ENCODE measurements at places on chromosomes 4 and X.

DNA sequence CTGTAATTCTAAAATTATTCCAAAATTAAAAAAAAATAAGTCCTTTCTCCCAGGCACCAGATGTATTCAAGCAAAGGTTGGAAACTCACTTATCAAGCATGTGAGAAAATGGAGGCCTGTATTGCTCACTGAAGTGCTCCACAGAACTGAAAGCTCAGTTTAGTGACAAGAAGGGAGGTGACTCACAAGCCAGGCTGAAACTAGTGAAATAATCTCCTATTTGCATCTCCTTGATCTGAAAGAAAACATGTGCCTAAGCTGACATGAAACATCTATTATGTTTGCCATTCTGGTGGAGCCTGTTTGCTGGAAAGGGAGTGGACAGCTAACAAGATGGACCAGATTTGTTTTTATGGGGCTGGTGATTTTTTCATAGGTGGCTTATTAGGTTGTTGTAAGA lies 54.0 kb upstream of the AMELX start:
- no peak for DNase-seq

GRCh38 chr4:19187096-19187495 lies 1064.6 kb upstream of the SLIT2 start:
- no peak for DNase-seq

DNA sequence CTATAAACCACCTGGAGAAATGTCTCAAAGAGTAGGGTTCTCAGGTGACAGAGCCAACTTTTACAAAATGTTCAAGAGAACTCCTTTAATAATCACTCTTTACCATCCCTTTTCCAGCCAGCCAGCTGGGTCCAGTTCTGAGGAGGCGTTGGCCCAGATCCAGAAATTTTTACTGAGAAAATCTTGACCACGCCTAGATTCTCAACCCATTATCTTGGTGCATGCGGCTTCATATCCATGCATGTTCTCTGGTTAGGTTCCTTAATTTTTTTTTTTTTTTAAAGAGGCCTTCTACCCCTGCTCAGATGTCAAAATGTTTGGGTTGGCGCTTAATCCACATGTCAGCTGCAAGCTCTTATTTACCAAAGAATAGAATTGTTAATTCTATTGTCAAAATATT lies 12.0 kb upstream of the MAP7D2 start:
- no peak for DNase-seq

DNA sequence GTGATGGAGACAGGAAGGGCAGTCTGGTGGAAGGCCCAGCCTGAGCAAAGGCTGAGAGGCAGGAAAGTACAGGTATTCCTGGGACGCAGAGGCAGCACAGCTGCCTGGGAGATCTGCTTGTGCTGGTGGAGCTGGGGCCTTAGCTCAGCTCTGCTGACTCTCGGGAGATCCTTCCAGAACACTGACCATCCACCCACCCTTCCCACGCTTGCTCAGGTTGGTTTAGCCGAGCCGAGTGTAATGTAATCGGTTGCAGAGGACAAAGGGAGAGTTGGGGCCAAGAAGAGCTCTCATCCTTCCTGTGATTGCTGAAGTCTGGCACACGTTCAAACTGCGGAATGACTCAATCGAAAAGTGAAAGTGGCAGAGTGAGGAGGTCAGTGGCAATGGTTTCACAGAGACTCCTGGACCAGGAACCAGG lies 43.1 kb upstream of the GPR78 start:
- DNase-seq = peak; percentile 76

- no peak for DNase-seq
Measured at GRCh38 chr4:99848591-99849001, 32.0 kb downstream of the DAPP1 start.

- peak; percentile 51 for DNase-seq
Measured at GRCh38 chr4:165299399-165300060, 27.9 kb upstream of the MSMO1 start.

DNA sequence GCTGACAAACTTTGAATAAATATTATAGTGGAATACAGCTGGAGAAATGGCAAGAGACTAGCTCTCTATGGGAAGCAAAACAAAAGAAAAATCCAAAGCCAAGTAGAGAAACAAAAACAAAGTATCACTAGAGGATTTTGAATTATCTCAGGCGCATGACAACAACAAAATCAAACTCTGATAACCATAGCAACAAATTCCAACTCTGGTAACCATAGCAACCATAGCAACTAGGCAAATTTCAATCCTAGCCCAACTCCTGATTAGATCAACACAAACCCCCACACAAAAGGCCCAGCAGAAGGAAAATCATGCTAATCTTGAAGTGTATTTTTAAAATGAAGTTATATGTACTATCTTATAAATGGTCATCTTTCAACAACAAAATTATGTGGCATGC lies 98.4 kb upstream of the MAGEE2 start:
- no peak for DNase-seq

DNA sequence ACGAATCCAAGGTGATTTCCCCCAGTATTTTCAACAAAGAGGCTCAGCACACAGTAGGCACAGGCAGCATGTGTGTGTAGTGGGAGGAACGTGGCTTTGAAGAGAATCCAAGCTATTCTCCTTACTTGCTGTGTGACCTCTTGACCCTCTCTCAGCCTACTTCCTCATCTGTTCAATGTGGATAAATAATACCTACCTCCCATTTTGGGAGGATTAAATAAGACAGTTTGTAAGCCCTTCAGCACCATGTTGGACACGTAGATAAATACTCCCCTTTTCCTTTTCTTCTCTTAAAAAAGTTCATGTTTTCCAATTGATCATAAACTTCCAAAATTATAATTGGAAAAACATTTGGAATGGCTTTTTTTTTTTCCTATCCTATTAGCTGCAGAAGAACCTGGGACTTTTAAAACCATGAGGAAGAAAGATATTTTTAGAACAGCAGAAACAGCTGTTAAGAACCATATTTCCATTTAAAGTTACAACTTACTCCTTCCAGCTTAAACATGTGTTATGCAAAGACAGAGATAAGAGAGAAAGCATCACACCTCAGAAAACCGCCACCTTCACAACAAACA lies 56.1 kb upstream of the TMEM131L start:
- DNase-seq = peak; percentile 68

DNA sequence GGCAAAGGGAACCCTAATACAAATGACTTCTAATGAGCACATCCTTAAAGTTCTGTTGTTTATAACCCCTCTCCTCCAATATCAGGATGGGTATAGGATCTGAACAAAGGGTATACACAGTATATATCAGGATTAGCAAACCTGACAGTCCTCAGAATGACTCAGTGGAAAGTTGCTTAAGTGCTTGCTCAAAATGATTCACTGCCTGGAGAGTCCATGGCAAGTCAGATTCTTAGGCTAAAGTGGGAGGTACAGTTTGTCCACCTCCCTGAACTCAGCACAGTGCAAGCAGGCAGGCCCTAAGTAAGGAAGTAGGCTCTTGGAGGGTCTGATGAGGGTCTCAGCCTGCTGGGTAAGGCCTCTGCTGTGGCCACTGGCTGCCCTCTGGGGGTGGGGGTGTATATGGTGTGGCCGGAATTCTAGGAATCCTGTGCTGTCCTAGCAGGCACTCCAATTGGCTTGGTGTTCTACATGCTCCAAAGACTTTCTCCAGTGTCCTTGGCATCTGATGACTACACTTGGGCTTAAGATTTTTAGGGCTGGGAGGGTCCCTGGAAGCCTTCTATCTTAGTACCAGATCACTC lies 54.3 kb downstream of the CHRDL1 start:
- peak; percentile 66 for DNase-seq

DNA sequence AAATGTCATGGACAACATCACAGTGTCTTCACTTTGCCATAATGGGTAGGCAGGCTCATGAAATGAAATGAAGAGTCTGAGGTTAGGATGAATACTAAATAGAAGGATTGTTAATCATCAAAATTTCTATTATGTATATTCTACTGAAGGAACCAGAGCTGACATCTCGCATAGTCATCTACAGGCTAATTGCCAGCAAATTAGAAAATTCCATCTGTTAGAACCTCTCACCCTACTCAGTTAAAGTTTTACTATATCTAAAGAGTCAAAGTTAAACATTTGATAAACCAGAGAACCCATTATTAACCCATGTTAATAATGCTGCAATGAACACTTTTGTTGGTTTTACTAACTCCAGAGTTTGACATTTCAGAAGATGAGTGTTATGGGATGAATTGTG lies 114.6 kb downstream of the ARHGAP6 start:
- DNase-seq = no peak

DNA sequence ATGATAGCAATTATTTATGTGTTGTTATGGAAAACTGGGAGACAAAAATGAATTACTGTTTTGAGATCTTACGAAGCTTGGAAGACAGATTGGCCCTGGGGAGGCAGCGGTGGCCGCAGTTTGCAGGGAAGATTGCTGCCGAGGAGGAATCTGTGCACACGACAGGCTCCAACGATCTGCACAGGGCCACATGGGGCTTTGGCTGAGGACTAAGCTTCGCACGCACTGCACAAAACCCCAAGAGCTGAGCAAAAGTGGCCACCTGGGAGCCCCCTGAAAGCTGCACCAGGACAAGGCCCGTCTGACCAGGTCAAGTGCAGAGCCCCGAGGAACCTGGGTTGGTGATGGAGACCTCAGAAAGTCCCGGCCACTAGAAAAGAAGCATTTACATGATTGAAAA lies 5.2 kb upstream of the PDE6B start:
- DNase-seq = no peak

DNA sequence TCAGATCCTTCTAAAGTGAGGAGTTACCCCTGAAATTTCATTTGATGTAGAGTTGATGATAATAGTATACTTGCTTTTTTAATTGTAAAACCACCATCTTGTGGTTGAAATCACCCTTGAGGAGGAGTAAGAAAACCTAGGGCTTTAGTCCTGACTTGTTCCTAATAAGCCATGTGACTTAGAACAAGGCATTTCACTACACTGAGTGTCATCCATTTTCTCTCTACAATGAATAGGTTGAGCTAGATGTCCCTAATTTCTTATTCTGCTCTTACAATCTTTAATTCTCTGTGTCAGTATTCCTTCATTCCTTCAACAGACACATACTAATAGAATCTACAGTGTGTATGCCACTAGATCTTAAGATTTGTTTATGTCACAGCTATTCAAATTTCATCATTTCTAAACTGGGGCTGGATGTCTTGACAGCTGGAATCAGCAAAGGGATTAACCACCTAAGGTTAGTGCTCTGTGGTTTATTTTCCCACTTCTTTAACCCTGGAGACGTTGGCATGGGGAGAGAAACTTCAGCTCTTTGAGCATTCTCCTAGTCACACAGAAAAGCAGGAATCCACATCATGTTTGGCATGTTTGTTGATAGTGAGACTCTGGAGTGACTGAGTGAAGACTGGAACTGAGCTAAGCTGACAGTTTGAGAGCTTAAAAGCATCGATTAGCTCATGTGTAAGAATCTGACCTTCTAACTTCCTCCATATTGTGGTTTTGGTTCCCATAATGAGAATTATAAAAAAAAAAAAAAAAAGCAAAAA lies 246.3 kb downstream of the NDST4 start:
- DNase-seq = peak; percentile 41

- peak; percentile 22 for DNase-seq
Measured at GRCh38 chr4:103934178-103934789, 214.5 kb upstream of the TACR3 start.

DNA sequence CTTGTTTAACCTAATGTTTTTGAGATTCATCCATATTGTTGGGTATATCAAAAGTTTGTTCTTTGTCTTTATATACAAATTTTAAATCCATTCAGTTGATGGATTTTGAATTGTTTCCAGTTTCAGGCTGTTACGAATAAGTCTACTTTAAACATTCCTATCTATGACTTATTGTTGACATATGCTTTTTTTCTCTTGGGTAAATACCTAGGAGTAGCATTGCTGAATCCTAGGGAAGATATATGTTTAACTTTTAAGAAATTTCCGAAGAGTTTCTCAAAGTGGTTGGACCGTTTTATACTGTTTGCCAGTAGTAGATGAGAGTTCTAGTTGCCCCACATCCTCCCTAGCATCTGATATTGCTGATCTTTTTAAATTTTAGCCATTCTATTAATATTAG lies 60.9 kb upstream of the IL13RA1 start:
- no peak for DNase-seq

- DNase-seq = no peak
Measured at GRCh38 chr4:1462009-1462767, 55.9 kb upstream of the NKX1-1 start.

GRCh38 chr4:84085986-84086385 lies 413.1 kb downstream of the NKX6-1 start:
- no peak for DNase-seq

- peak; percentile 1 for DNase-seq
Measured at GRCh38 chr4:142929526-142929925, 83.4 kb upstream of the INPP4B start.

DNA sequence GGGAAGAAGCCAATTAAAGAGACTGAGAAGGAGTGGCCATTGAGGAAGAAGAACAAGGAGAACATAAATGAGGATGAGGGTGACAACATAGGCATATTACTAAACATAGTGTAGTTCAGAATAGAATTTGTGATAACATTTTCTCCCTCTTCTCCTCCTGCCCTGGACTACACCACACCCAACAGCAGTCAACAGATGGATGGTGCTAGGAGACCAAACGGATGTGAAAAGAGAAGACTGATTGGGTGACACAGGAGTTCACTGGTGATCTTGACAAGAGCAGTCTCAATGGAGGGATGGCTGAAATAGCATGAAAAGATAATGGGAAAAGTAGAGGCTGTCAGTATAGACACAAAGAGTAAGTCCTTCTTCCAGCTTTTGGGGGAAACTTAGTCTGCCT lies 226.5 kb upstream of the FGF13 start:
- DNase-seq = no peak

GRCh38 chrX:9486786-9487387 lies 22.0 kb downstream of the TBL1X start:
- no peak for DNase-seq

DNA sequence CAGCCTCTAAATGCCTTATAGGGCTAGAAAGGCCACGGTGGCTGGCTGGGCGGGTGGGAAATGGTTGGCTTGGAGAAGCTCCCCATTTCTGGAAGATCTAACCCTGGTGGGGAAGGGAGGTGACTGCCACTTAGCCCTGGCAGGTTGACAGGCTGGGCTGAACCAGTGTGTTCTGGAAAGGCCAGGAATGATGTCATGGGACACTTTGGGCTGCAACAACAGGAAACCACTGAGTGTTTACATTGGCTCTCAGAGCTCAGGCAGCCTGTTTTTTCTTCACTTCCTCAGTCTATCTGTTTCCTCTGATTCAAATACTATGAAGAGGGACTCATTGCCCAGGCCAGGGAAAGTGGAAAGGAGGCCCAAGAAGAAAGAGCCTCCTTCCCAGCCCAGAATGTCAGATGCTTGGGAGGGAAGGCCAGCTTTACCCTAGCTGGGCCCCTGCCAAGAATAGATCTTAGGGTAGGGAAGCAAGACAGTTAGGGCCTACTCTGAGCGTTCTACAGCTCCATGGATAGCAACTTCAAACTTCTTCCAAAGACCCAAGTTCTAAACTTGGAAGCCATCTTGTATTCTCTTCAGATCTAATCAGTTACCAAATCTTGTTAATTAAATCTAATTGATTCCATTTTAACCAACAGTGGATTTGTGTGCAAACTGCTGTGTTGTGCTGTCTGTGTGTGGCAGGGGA lies 65.8 kb upstream of the MSN start:
- DNase-seq = peak; percentile 79

- peak; percentile 43 for DNase-seq
Measured at GRCh38 chrX:150362599-150363481, at the start of gene MAMLD1. MAMLD1 (plus strand) TSS chrX:150363317; CDS start chrX:150445517, 82,200 bp downstream.

GRCh38 chr4:122309988-122310626 lies 68.7 kb upstream of the ADAD1 start:
- peak; percentile 16 for DNase-seq

GRCh38 chr4:21366312-21366711 lies 582.3 kb downstream of the KCNIP4 start:
- no peak for DNase-seq

- DNase-seq = no peak
Measured at GRCh38 chr4:1291091-1291490, 1.4 kb downstream of the MAEA start.

- DNase-seq = no peak
Measured at GRCh38 chr4:108097990-108098553, 70.7 kb downstream of the LEF1 start.

GRCh38 chr4:112982680-112983079 lies 66.8 kb upstream of the ANK2 start:
- DNase-seq = no peak

Data from MV-4-11 (cell line).